ENCODE measurements at places on chromosomes 4 and X. TPM values are rescaled to one million over a fixed set of nuclear protein-coding genes. Genes with fewer than 3 reads are reported as not detected.
A peak's percentile ranks its signal among the peaks of the same experiment; 100 is the strongest.

CDX4 gene
- total RNA-seq = not detected

SLC2A9 gene
- total RNA-seq = 1.1 TPM

GPR50 gene
- not detected for total RNA-seq

FRMPD4 gene
- total RNA-seq = not detected

HS6ST2 gene
- total RNA-seq = 0.13 TPM

GLRB gene
- 15.7 TPM for total RNA-seq

DNA sequence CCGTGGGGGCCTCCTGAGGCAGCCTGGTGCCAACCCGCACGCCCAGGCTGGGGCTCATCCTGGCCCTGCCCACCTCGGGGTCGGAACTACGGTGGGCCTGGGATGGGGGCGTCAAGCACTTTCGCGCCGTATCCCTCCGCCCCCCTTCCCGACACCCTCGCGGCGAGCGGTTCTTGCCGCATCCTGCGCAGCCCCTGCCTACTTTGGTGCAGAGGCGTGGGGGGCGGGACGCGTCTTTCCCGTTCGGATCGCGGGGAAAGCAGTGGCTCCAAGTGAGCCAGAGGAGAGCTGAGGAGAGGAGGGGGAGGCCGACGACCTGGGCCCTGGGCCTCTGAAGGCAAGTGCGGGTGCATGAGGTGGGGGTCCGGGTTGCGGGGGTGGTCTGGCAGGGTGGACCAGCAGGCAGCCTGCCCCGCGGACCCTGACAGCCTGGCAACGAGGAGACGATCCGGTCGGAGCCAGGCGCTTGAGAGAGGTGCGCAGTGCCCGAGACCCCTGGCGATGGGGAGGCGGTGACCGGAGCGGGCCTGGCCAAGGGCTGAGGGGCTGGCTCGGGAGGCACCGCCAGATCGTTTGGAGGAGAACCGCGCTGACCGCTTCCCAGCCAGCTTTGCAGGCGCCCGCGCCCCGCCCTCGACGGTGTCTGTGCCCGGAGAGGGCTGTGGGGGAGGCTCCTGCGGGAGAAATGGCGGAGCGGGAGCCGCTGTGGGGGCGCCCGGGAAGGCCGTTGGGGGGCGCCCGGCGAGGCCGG is at the start of gene GPRASP2:
Gene GPRASP2, plus strand, starts transcription at position 233 of the 751 bp plus-strand sequence. CDS start 2,422 bp downstream, outside the sequence.
- peak; percentile 19 for DNase-seq

GRCh38 chrX:32530802-32531403 is 680.4 kb downstream of the DMD start:
- peak; percentile 23 for DNase-seq

DNA sequence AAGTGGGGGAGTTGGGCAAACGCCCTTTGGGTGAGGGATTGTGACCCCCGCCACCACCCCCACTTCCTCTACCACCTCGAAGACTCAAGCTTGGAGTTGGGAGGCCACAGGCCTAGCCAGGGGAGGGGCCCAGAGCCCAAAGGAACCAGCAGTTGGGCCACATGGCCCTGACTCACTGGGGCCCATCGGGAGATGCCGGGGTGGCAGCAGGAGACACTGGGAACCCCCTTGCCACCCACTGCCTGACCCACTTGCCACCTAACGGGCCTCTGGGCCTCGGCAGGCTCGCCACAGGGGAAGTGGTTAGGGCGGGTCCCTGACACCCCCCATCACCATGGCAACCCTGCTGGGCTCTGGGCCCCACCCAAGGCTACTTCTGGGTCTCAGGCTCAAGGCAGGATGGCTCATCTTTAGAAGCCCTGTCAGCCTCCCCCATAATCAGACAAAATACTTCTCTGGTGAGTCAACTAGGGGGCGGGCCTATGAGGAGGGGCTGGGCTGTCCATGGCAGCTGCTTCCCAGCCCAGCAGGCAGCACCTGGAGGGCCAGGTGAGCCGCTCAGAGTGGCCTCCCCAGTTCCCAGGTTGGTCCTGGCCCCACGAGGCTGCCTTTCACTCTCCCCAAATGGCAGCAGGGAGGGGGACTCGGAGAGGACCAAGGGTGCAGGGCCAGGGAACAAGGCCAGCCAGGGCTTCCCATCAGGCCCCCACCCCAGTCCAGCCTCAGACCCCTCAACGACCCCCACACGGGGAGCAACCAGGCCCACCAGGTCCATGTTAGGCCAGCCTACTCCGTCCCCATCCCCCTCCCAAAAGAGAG is 5.6 kb downstream of the FLNA start:
- DNase-seq = peak; percentile 83

- no peak for DNase-seq
Measured at GRCh38 chr4:183478123-183478522, 26.7 kb upstream of the ING2 start.

DNA sequence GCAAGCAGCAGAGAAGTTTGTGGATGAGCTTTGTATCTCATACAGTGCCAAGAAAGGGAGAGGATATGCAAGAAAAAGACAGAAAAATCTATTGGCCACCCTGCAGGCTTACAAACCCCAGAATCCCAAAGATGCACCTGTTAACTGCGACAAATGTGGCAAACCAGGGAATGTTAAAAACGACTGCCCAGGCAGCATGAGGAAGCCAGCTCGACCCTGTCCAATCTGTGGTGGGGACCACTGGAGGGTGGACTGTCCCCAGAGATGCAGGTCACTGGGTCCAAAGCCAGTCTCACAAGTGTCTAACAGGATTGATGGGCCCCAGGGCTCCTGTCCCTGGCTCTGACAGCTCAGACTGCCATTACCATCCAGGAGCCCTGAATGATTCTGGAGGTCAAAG is 12.9 kb upstream of the COL25A1 start:
- DNase-seq = no peak

DNA sequence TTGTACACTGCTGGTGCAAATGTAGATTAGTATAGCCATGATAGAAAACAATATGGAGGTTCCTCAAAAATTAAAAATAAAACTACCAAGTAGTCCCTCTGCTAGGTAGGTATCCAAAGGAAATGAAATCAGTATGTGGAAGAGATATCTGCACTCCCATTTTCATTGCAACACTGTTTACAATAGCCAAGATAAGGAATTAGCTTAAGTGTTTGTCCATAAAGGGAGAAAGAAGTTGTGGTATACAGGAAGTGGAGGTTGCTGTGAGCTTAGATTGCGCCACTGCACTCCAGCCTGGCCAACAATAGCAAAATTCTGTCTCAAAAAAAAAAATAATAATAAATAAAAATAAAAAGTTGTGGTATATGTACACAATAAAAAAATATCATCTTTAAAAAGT is 325.0 kb upstream of the EMCN start:
- DNase-seq = no peak

GRCh38 chrX:50448565-50448964 is 22.1 kb downstream of the DGKK start:
- DNase-seq = peak; percentile 0

DNA sequence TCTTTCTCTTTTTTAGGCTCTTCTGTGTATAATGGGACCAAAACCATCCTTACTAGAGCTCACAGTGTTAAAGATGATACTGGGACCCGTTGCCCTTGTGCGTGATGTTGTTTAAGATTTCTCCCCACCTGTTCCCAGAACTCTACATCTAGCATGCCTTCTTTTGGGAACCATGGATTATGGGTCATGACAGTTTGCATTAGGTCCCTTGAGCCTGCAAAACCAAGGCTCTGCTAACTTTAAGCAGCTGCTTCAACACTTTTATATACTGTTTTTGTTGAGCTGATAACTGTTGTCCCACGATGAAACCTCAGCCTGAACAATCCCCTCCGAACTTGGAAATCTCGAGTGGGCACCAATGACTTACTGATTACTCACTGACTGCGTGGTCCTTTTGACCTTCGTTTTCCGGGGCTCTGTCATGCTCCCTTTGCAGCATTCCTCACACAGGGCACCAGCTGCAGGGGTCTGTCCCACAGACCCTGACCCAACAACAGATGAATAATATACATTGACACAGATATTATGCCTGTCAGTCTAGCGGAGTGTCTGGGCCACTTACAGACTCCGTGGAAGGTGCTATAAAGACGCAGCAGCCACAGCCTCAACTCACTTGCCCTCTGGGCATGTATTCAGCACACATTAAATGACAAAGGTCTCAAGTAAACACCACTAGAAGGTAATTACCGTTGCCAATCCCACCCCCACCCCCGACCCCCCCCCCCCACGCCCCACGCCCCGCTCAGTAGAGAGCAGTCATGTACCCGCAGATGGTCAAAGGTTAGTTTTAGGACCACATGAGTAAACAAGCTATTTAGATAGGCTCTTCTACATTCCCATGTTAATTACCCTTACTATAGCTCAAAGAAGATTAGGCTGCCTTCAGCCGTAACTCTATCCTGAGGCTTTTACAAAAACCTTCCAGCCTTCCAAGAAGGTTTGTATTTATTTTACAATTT is 162.0 kb upstream of the WDFY3 start:
- no peak for DNase-seq

- DNase-seq = peak; percentile 14
Measured at GRCh38 chr4:164012396-164013027, 518.0 kb downstream of the TMA16 start.

- no peak for DNase-seq
Measured at GRCh38 chrX:39677978-39678791, 419.6 kb downstream of the BCOR start.

- no peak for DNase-seq
Measured at GRCh38 chr4:146098978-146099377, 76.5 kb upstream of the LSM6 start.
